ENCODE measurements at places on chromosomes 6 and 20. TPM values are rescaled to one million over a fixed set of nuclear protein-coding genes. Genes with fewer than 3 reads are reported as not detected.

GRCh38 chr6:1789092-1789491, 179.4 kb downstream of the FOXC1 start:
- DNase-seq = no peak

GRCh38 chr6:156587751-156588301, 189.4 kb upstream of the ARID1B start:
- DNase-seq = no peak

DNA sequence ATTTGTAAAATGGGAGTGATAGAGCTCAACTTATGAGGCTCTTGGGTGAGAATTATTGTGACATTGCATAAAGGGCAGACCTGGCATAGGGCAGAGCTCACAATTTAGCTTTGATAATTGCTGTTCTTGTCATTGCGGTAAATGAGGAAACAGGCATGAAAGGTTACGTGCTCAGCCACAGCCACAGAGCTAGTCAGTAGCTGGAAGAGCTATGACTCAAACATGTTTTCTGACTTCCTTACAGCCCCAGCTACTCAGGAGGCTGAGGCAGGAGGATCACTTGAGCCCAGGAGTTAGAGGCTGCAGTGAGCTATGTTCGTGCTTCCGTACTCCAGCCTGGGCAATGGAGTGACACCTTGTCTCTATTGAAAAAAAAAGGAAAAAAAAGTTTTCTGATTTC, 3.5 kb upstream of the GHRH start:
- no peak for DNase-seq

- no peak for DNase-seq
Observed at GRCh38 chr6:3831761-3832530, 17.2 kb upstream of the FAM50B start.

The SLC22A7 gene
- total RNA-seq = not detected

The AIF1 gene
- not detected for total RNA-seq

The TRIM15 gene
- not detected for total RNA-seq
